Astrocyte (in vitro differentiated cells and primary cell): ENCODE measurements at places on chromosomes 7 and 10.

- H3K4me1 ChIP-seq, result peaks cover 37% of the 10 kb centered on the region
- H3K27ac ChIP-seq, result peak overlapping the region; percentile 80
- H3K27me3 ChIP-seq, result no peaks in the 10 kb centered on the region
- no peak overlapping the region for H3K4me3 ChIP-seq
- no peaks in the 10 kb centered on the region for H3K36me3 ChIP-seq
Observed at GRCh38 chr10:58239561-58240169, 28.0 kb downstream of the IPMK start.

GRCh38 chr7:90777041-90777440 is 180.9 kb downstream of the CDK14 start:
- H3K27ac ChIP-seq, result no peak overlapping the region
- no peak overlapping the region for H3K4me3 ChIP-seq
- H3K36me3 ChIP-seq, result no peaks in the 10 kb centered on the region
- no peaks in the 10 kb centered on the region for H3K27me3 ChIP-seq

DNA sequence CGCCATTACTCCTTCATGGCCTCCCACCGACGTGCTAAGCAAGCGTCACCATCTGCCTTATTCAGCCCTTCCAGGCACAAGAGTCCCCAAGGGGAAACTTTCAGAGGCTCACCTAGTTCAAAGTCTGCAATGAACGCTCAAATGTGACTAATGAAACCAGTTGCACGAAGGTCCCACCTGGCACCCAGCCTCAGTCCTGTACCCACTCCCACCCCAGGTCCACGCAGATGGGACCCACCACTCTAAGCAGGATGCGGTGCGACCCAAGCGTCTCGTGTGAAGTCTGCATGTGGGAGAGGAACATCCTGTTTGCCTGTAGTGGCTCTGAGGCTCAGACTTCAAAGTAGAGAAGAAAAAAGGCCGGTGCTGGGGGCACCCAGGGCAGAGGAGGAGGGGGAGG is 40.3 kb downstream of the RGS10 start:
- no peak overlapping the region for H3K4me3 ChIP-seq
- H3K36me3 ChIP-seq, result peaks cover 8% of the 10 kb centered on the region

DNA sequence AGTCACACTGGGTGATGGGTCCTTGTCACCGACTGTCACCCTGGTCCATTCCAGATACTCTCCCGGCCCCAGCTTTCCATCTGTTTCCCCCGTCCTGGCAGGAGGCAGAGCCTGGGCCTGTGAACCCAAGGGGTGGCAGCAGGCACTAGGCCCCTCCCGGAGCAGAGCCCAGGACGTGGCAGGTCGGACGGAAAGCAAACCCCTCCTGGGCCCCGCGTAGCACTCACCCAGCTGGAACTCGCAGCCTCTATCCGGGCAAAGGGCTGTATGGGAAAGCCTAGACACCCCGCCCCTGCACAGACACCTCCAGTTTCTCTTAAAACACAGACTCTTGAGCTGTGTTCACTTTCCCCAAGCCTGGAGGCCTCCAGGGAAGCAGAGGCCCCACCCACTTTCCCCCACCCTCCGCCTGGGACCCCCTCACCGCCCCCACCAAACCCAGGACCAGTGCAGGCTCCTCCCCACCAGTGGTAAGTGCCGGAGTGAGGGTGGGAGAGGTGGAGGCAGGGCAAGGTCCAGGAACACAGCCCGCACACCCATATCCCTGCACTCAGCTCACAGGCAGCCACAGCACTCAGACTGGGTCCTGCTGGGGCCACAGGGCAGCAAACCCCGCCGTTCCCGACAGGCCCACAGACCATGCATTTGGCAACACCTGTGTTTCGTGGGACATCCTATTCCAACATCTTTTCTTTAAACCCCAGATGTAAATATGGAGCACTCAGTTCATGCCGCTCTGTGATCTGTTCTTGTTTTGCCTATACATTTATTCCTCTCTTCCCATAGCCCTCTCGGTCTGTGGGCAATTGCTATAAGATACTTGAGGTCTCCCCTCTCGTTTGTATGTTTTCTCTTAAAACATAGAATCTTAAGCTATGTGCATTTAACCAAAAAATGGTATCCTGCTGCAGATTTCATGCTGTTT is 98.2 kb upstream of the PDGFA start:
- H3K27ac ChIP-seq, result no peak overlapping the region
- H3K4me1 ChIP-seq, result no peaks in the 10 kb centered on the region
- H3K4me3 ChIP-seq, result no peak overlapping the region
- H3K27me3 ChIP-seq, result no peaks in the 10 kb centered on the region
- no peaks in the 10 kb centered on the region for H3K36me3 ChIP-seq

- H3K4me1 ChIP-seq, result peaks cover 10% of the 10 kb centered on the region
- H3K27ac ChIP-seq, result peak overlapping the region; percentile 56
- no peaks in the 10 kb centered on the region for H3K36me3 ChIP-seq
- H3K27me3 ChIP-seq, result no peaks in the 10 kb centered on the region
Observed at GRCh38 chr10:14056610-14057332, 274.0 kb downstream of the FRMD4A start.

- no peak overlapping the region for H3K4me3 ChIP-seq
- no peaks in the 10 kb centered on the region for H3K4me1 ChIP-seq
- DNase-seq, result no peak
- H3K27me3 ChIP-seq, result no peaks in the 10 kb centered on the region
- H3K36me3 ChIP-seq, result no peaks in the 10 kb centered on the region
- H3K27ac ChIP-seq, result no peak overlapping the region
Observed at GRCh38 chr7:34417781-34418180, 240.2 kb upstream of the NPSR1 start.

DNA sequence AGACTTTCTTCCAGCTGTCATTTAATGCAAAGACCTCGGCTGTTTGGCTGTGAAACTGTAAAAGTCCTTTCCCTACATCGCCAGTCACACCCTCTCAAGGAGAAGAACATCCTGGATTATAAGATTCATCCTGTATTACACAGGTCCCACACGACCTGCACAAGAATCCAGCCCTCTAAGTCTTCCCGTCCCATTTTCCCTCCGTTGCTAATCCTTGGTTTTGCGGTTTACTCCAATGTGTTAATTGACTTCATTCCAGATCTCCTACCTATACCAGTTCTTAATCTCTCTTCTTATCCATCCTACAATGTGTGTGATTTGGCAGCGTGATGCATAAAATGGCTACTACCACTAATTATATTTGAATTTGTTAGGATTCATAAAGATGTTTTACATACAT is 110.4 kb downstream of the COL28A1 start:
- DNase-seq, result no peak
- no peaks in the 10 kb centered on the region for H3K36me3 ChIP-seq
- no peak overlapping the region for H3K4me3 ChIP-seq

- no peaks in the 10 kb centered on the region for H3K27me3 ChIP-seq
- DNase-seq, result no peak
- H3K36me3 ChIP-seq, result no peaks in the 10 kb centered on the region
- no peak overlapping the region for H3K4me3 ChIP-seq
- no peak overlapping the region for H3K27ac ChIP-seq
- H3K4me1 ChIP-seq, result no peaks in the 10 kb centered on the region
Observed at GRCh38 chr7:104530251-104530650, 201.8 kb downstream of the LHFPL3 start.

DNA sequence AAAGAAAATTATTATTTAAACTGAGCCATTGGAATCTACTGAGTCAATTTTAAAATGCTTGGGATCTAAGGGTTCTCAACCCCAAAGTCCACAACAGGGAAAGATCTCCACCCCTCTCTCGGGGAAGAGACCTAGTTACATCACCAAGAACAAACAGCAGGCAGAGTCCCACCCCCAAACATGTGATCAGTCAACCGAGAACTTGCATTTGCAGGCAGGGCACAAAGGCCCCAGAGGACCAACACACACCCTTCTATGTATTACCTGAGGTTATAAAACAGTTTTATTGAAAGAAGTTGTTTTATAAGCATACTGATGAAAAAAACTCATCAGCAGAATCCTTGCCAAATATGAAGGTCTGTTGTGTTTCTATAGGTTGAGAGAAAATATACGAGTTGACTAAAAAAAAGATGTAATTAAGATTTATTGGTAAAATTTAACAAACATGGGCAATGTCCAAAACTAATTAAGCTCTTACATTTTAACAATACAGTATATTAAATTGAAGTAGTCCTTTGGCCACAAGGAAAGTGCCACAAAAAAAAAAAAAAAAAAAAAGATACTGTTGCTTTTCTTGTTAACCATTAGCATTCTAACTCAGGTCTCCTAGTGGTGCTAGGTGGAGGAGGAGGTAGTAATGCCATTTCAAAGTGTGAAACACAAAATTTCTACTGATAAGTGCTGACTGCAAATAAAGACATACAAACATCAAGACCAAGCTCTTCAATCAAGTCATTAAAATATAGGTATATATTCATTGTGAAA is 975 bp upstream of the USP54 start:
- H3K4me1 ChIP-seq, result peaks cover 13% of the 10 kb centered on the region
- H3K27ac ChIP-seq, result peak overlapping the region; percentile 70
- peak; percentile 46 for DNase-seq
- no peak overlapping the region for H3K4me3 ChIP-seq

GRCh38 chr7:70178787-70179186 is 580.5 kb downstream of the AUTS2 start:
- no peak overlapping the region for H3K4me3 ChIP-seq
- peaks cover 8% of the 10 kb centered on the region for H3K4me1 ChIP-seq
- peak; percentile 65 for DNase-seq
- H3K27me3 ChIP-seq, result no peaks in the 10 kb centered on the region
- no peak overlapping the region for H3K27ac ChIP-seq

DNA sequence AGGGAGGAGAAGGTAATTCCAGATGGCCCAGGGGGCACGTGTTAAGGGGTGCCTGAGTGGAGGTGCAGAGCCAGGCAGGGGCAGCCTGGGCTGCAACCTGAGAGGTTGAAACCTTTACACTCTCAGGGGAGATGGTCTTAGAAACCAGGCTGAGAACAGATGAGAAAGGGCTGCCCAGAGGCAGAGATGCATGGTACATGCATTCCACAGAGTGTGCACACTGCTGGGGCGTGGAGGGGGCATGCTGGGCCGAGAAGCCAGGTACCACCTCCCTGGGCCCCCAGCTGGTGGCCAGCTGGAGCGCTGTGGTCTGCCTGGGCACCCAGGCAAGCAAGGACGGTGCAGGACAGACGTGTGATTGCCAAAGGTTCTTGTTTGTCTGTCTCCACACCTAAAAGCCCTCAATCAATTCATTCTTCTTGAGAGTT is 14.1 kb upstream of the CSGALNACT2 start:
- H3K27me3 ChIP-seq, result peaks cover 4% of the 10 kb centered on the region
- H3K4me3 ChIP-seq, result no peak overlapping the region

- no peaks in the 10 kb centered on the region for H3K36me3 ChIP-seq
- H3K4me3 ChIP-seq, result no peak overlapping the region
- no peak overlapping the region for H3K27ac ChIP-seq
- H3K4me1 ChIP-seq, result no peaks in the 10 kb centered on the region
Observed at GRCh38 chr7:32179567-32179966, 109.4 kb upstream of the PDE1C start.

- peak within 1 kb of the TSS; percentile 88 for H3K4me3 ChIP-seq
- no peaks in the 10 kb centered on the region for H3K27me3 ChIP-seq
- peaks cover 36% of the 10 kb centered on the region for H3K4me1 ChIP-seq
- H3K27ac ChIP-seq, result peak within 1 kb of the TSS; percentile 95
- peak; percentile 34 for DNase-seq
Observed at GRCh38 chr7:73718905-73719805, at the start of gene STX1A. TSS of gene STX1A (minus strand) at chr7:73719669. CDS start at chr7:73719631, 38 bp downstream.

DNA sequence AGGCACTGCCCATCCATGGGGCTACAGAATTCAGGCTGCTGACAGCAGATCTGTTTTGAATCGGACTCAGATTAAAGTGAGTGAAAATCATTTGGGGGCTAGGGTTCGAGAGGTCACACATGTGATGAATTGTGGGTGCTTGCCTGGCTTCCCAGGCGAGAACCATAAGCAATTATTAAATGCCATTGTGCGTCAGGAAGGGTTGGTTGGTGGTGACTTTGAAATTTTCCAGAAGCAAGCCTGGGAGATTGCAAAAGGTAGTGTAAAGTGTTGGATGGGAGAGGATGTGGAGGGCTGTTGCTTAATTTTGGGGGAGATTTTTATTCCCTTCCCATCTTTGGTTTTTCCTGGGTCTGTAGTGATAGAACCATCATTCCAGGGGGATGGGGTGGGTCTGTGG is 34.6 kb downstream of the LRMDA start:
- no peak overlapping the region for H3K27ac ChIP-seq
- H3K4me3 ChIP-seq, result no peak overlapping the region
- no peaks in the 10 kb centered on the region for H3K36me3 ChIP-seq
- peaks cover 3% of the 10 kb centered on the region for H3K27me3 ChIP-seq
- no peak for DNase-seq

GRCh38 chr10:33534416-33534815 is 199.9 kb upstream of the NRP1 start:
- H3K27ac ChIP-seq, result no peak overlapping the region
- H3K4me3 ChIP-seq, result no peak overlapping the region
- H3K4me1 ChIP-seq, result no peaks in the 10 kb centered on the region
- no peak for DNase-seq
- H3K27me3 ChIP-seq, result peaks cover 2% of the 10 kb centered on the region

DNA sequence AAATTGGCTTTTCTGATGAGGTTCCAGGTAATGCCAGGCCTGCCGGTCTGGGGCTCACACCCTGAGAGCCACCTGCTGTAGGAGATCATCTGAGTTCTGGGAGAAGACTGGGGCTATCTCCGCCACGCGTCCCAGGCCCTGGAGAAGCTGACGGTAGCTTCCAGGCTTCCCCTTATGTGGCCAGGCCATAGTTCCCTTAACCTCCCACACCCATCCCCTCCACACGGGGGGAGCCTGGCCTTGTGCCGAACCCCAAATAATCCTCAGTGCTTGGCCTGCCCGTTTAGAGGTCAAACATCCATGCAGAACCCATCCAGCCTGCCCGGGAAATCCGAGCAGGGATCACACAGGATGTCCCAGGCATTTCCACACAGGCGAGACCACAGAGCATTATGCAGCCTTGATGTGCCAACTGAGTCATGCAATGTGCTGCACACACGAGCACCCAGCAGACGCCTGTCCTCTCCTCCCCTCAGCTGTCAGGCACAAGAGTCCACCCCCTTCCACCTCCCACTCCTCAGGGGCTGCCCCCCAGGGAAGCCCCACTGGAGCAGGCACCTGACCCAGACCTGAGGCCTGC is 176.2 kb downstream of the PRKAG2 start:
- H3K27ac ChIP-seq, result peak overlapping the region; percentile 28
- no peaks in the 10 kb centered on the region for H3K36me3 ChIP-seq
- DNase-seq, result peak; percentile 74
- no peak overlapping the region for H3K4me3 ChIP-seq
- H3K27me3 ChIP-seq, result peaks cover under 1% of the 10 kb centered on the region

DNA sequence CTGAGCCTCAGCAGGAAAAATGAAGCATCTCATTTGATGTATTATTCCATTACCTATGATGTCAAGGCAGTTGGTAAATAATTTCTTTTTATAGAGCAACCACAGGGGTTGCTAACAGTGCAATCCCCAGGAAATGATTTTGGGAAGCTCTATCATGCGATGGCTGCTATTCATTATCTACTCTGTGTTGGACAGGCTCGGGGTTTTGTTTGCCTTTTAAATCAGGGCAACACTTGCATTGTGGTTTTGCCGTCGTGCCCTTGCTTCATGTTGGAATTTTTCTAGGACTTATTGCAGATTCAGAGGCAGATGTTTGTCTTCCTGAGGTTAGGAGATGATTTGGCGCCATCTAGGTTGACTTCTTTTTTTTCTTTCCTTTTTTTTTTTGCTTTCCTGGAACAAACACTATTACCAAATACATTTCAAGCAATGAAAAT is 128.4 kb downstream of the BICC1 start:
- H3K27me3 ChIP-seq, result no peaks in the 10 kb centered on the region
- H3K4me3 ChIP-seq, result no peak overlapping the region
- peak overlapping the region; percentile 91 for H3K27ac ChIP-seq
- peak; percentile 99 for DNase-seq
- H3K36me3 ChIP-seq, result peaks cover 2% of the 10 kb centered on the region
- peaks cover 48% of the 10 kb centered on the region for H3K4me1 ChIP-seq
